ENCODE measurements at places on chromosomes 2 and 18. TPM values are rescaled to one million over a fixed set of nuclear protein-coding genes. Genes with fewer than 3 reads are reported as not detected.

Gene UCN
- total RNA-seq: 7.6 TPM

DNA sequence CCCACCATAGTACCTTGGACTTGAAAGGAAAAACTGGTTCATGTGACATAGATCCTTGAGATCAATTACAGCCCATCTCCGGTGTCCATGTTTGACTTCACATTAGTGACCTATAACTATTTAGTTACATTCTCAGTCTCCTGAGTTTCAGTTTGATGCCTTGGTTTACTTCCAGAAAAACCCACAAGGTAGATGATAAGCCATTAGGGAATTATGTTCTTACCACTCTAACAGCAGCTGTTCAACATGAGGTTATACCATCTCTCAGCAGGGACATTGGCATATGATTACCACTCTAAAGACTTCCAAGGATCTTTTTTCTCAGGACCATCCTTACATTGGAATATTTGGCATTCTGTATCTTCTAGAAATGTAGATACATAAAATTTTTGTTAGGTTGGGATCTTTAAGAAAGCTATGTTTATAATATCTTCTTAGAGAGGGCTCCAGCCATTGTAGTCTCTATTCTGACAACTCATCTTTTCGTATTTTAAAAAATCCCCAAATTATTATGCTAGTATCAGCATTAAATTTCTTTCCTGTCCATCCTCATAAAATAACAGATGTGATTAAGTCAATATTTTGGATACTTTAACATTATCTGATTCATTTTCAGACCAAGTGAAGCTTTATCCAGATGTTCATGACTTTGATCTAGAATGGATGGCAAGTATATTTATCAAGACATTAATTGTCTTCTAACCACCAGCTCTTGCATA is 258.9 kb downstream of the RDH14 start:
- no peak for DNase-seq

DNA sequence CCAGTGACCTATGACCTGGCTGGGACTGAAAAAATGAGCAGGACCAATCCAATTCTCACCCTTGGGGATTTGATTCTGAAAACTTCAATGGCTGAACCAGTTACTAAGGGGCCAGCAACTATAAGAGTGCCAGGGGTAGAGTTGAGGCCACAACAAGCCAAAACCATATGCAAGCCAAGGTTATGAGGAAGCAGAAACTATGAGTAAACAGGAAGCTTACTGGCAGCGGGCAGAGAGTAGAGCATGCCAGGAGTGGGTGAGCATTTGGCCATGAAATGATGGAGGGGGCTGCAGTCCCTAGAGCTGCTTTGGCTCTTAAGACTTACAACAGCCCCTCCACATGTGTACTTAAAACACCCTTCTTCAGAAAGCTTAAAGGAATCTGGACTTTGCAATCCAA is 82.4 kb downstream of the RBMS1 start:
- peak; percentile 56 for DNase-seq

GRCh38 chr2:169072163-169072925 is 3.0 kb downstream of the DHRS9 start:
- no peak for DNase-seq

- DNase-seq: no peak
Observed at GRCh38 chr2:11936761-11937160, 190.3 kb downstream of the LPIN1 start.

Gene DCDC2C
- total RNA-seq: not detected

- no peak for DNase-seq
Observed at GRCh38 chr2:15262792-15263191, 298.3 kb downstream of the NBAS start.

DNA sequence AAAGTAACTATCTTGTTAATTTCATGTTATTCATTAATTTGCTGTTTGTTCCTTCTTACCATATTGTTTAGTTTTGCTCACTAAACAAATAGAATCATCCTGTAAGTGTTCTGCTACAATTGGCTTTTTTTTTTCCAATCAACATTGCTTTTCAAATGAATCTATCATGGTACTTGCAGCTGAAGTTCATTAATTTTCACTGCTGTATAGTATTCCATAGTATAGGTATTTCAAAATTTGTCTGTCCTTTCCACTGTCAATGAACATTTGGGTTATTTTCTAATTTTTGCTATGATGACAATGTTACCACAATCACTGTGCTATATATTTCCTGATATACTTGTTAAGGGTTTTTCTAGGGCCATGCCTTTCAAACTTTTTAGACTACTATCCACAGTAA is 89.0 kb upstream of the LYPD1 start:
- DNase-seq: no peak

Gene FZD7
- 1.4 TPM for total RNA-seq

Gene DTYMK
- 64.6 TPM for total RNA-seq

- no peak for DNase-seq
Observed at GRCh38 chr2:100955226-100955625, 46.9 kb upstream of the RPL31 start.

GRCh38 chr2:107729440-107729839 is 97.3 kb upstream of the RGPD4 start:
- DNase-seq: no peak

DNA sequence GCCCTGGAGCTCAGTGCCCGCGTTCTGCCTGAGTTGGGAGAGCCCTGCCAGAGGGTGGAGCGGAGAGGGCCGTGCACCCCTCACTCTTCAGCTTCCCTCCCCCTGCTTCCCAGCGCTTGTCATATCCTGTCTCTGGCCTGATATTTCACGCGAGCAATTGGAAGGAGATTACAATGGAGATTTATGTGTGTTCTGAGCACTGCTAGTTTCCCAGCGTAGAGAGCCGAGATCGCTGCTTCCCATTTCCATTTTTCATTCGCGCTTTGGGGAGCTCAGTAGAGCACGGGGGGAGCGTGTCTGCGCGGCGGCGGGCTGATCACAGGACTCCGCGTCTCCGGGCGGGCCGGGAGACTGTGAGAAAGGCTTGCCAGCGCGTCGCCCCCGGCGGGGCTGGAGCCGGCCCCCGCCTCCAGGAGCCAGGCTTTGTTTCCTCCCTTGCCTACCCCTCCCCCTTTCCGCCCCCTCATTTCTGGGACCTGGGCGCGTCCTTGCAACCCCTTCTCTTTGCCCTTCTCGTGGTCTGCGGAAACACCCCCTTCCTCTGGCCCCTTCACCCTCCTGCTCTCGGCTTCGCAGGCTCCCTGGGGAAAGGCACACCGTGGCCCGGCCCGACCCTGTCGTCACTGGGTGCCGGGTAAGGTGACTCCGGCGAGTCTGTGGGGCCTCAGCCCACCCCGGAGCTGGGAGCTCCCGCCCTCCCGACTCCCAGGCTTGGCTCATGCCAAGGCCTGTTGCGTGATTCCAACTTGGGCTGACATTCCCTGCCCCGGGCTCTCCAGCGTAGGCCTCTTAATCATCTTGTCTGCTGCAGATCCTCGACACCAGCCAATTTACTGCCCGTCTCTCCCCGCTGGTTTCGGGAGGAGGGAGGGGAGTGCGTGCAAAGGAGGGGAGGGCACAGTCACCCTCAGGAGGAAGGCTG is 5.8 kb downstream of the DLX2 start:
- no peak for DNase-seq

DNA sequence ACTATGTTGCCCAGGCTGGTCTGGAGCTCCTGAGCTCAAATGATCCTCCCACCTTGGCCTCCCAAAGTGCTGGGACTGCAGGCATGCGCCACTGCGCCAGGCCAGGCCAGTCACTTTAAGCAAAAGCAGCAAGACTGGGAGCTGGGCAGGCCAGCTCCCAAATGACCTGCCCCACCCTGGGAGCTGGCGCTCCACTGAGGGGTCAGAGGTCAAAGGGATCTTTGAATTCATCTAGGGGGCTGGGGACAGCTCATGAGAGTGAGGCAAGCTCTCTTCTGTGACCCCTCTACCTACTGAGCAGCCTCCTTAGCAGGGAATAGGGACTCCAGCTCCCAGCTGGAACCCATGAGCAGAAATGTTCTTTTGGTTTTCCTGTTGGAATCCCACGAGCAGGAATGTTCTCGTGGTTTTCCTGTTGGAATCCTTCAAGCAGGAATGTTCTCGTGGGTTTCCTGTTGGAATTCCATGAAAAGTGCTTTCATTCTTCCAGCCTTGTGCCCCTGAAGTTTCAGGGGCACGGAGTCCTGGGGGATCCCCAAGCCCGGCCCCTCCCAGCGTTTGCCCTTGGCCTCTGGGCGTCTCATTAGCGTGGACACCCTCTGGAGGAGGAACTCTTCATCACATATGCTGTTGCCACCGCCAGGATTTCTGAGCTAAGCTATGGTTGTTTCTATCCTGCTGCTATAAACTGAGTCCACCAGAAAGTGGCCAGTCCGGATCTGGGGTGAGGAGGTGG is 162.0 kb upstream of the HAAO start:
- DNase-seq: no peak

Gene PLEK
- 2.4 TPM for total RNA-seq

GRCh38 chr2:230827774-230828271 is 36.9 kb upstream of the ITM2C start:
- DNase-seq: no peak

DNA sequence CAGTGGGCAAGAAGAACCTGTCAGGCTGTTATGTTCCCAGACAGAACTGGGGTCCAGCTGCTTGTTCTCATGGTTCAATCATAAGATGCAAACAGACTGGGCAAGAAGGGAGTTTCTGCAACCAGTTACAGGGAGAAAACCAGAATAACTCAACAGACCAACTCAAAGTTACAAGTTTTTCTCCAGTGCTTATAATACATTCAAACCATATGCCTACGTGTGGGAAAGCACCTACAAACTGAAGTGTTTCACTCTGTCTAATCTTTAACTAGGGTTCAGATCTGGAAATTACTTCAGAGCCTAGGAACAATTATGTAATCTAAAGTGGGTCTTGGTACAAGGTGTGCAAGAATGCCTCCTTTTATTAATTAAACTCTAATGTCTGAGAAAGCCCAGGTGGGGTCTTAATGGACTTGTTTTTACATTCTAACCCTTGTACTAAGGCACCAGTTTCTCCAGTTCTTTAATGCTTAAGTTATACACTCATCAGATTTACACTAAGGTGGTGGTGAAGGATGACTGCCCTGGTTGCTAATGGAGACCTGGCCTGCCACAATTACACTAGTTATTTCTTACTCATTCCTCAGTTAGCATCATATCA is 951.9 kb downstream of the TSN start:
- no peak for DNase-seq

- DNase-seq: no peak
Observed at GRCh38 chr18:12012697-12013096, 31.4 kb downstream of the IMPA2 start.

DNA sequence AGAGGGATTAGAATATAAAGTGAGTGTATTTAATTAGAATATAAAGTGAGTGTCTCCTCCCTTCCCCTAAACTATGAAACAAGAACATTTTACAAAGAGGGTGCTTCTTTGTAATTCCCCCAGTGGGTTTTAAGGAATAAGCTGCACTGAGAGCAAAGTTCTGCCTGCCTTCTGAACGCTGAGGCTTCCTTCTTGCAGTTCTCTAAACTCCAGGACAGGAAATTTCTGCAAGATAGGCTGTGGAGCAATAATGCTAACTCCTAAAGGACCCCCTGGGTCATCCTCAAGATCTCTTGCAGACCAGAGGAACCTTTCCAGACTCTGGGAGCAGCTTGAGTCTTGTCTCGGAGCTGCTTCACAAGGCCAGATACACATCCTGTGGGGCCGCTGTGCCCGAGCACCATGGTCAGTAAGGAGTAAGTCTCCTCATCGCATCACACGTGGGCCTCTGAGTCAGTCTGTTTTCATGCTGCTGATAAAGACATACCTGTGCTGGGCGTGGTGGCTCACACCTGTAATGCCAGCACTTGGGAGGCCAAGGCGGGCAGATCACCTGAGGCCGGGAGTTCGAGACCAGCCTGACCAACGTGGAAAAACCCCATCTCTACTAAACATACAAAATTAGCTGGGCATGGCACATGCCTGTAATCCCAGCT is 87.5 kb upstream of the KCNE4 start:
- no peak for DNase-seq

Gene TXNDC2
- total RNA-seq: not detected

DNA sequence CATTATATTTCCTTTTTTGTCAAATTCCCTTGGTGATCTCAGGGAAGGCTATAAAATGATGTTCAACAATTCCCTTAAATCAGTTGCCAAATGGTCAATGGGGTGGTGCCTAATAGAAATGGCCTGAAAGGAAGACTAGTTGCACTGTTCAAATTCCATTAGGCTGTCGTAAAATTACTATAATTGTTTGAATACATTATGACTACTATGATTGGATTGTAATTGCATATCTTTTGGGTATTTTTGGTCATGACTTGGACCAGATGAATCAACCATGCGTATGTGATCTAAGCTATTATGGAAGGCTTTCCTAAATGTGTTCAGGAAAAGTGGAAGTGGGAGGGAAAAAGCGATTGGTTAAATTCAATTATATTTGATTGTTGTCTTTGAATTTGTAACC is 41.3 kb upstream of the KCNE4 start:
- DNase-seq: no peak

DNA sequence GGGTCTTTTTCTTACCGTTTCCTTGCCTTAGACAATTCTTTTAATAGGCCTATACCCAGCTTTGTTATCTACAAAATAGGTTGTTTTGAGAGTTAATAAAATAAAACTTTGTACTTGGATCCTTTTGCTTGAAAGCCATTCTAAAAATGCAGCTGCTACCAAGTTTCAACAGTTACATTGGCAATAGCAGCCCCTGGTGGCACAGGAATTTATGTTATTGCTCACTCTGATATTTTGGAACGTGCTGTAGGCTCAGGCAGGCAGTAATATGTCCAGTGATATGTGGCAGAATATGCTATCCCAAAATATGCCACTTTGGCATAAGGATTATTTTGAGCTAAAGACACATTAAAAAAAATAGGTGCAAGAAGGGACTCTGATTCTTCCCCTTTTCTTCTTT is 6.7 kb upstream of the COMMD1 start:
- DNase-seq: no peak

- DNase-seq: no peak
Observed at GRCh38 chr2:239159476-239159911, 241.3 kb downstream of the HDAC4 start.

GRCh38 chr2:142041996-142042395 is 88.8 kb downstream of the LRP1B start:
- DNase-seq: no peak

DNA sequence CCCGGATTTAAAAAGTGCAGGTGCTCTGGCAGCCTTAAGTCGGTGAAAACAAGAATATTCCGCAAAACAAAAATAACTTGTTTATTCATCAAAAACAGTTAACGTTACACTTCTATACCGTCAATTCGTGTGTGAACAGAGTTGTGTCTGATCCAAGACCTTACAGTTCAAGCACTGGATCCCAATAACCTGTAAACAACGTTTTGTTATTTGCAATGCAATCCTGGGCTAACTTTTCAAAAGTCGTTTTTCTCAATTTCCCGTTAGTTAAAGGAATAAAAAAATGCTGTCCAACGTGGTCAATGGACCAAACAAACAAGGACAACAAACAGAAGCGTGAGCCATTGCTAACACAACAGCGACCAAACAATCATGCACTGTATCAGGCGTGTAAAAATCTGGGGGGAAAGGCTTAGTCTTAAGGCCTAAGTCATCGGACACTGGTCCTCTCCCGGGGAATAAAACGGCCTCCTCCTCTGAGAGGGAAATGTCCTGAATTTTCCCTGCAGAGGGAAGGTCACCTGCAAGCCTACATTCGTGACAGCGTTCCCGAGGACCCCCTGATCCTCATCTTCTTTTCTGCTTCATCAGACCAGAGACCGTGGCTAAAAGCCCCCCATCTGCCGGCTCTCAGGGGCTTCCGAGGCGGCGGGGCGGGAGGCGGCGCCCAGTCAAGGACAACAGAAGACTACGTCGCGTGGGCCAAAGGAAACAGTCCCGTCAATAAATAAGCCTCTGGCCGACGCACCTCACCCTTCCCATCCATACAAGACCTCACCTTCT is 490 bp downstream of the NDUFS1 start:
- DNase-seq: no peak

Gene QPCT
- 0.35 TPM for total RNA-seq

GRCh38 chr2:241857041-241857541 is 1.6 kb downstream of the PDCD1 start:
- no peak for DNase-seq

- no peak for DNase-seq
Observed at GRCh38 chr2:147057892-147058490, 786.8 kb upstream of the ACVR2A start.

Gene SETBP1
- 13.8 TPM for total RNA-seq

Data from activated T-cell treated with anti-CD3 and anti-CD28 coated beads, Interleukin-2, amount 50 U/mL, for 72 hours (primary cell).